Fibroblast of upper back skin (primary cell): ENCODE measurements at places on chromosomes 5 and 9.

DNA sequence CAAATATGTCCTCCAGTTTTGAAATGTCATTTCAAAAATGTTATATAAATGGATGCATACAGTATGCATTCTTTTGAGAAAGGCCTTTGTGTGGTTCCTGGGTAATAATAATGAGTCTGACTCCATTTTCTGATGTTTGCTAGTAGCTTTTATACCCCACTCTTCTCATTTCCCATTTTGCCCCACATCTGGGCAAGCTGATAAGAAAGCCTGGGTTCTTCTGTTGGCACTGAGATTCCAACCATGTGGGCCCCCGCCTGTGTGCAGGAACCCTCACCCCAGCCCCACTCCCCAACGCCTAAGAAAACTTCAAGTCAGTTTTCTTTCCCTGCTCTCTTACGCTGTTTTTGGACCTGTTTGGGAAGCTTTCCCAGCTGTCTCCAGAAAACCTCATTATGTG is 89.4 kb downstream of the SNX18 start:
- DNase-seq: no peak

GRCh38 chr5:84430863-84431663 is 46.4 kb upstream of the EDIL3 start:
- no peak for DNase-seq

DNA sequence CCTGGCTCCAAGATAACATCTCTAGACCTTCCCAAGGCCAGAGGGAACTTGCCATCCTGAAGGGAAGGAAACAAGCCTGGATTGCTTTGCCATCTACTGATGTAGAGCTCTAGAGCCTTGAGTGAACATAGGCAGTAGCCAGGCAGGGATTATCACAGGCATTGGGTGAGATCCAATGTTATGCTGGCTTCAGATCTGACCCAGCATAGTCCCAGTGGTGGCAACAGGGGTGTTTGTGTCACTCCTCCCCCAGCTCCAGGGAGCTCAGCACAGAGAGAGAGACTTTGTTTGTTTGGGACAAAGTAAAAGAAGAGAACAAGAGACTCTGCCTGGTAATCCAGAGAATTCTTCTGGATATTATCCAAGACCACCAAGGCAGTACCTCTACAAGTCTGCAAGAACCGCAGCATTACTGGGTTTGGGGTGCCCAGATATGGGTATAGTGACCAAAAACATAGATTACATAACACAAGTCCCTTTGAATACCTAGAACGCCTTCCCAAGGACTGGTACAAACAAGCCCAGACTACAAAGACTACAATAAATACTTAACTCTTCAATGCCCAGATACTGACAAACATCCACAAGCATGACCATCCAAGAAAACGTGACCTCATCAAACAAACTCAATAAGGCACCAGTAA is 137.6 kb upstream of the DAPK1 start:
- no peak for DNase-seq

GRCh38 chr5:178434016-178434761 is 156.0 kb downstream of the COL23A1 start:
- no peak for DNase-seq

- DNase-seq: no peak
These were observed 87.4 kb downstream of the LMX1B start for GRCh38 chr9:126700903-126701812.

DNA sequence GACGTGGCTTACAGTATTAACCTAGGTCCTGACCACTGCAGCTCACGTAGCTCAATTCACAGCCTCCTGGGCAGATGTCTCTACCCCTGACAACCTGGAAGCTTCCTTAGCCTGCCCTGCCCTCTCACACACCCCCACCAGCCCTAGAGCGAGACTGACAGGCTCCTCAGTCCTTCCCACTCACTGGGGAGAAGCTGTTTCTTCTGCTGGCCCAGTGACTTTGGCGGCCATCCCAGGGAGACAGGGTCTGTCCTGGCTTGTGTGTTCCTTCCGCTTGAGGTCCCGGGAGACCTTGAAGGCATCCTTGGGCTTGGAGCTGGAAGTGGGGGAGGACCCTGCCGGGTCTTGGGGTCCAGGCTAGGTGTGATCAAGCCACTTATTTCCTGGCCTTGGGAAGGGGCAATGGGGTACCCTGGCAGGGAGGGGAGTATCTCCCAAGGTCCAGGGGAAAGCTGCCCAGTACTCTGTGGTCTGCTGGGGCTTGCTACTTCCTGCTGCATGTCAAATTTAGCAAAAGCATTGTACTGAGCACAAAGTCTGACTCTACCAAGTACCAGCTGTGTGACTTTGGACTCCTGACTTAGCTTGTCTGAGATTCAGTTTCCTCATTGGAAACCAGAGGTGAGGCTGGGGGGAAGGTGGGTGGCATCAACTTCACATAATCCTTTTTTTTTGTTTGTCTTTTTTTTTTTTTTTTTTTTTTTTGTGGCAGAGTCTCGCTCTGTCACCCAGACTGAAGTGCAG is 1.9 kb downstream of the MIGA2 start:
- no peak for DNase-seq

GRCh38 chr5:151086905-151087360 is 6.1 kb upstream of the TNIP1 start:
- DNase-seq: no peak

GRCh38 chr9:91427873-91428272 is 4.2 kb upstream of the NFIL3 start:
- DNase-seq: peak; percentile 71

DNA sequence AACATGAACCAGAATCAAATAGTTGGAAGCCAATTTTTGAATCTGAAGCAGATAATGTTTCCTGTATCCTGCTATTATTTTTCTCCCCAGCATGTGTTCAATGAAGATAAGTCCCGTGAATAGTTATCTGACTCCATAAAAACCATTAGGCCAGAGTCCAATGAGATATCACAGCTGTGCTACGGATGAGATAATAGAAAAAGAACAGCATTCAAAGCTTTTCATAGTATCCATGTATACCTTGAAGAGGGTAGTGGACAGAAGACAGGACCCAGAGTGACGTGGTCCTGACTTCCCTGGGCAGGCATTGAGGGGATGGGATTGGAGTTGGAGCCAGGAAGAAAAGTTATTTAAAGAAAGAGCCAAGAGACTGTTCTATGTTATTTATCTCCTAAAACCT is 50.7 kb upstream of the C6 start:
- DNase-seq: no peak

DNA sequence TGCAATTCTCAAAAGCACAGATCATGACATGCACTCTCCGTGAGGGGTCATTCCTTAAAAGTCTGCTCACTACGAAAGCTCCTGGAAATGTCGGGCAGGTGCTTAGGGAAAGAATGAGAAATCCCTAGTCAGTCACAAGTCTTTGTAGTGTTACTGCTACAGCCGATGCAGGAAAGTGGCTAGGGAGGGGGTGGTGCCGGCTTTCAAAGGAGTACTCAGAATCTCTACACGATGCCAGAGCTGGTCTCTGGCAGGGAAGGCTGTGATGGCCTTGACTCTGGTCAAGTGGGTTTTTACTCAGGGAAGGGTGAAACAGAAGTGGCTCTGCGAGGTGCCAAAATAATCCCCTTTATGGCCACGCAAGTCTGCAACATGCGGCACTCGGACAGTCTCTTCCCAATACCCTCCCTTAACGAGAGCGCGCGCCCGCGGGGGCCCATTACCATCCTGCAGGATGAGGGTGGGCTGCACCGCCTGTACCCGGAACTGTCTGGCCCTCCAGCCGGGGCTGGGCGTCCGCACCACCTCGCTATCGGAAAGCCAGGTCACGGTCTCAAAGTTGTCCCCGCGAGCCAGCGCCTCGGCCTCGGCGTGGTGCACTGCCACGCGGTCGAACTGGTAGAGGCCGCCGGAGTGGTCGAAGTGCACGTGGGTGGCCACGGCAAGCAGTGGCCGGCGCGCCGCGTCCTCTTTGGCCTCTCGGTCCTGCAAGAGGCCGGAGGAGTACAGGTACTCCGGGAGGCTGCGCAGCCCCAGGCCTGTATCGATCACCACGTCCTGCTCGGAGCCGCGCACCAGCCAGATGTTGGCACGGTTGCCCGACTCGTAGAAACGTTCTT is 956 bp downstream of the MBLAC2 start:
- DNase-seq: peak; percentile 5

- DNase-seq: no peak
These were observed 74.9 kb upstream of the PHYKPL start for GRCh38 chr5:178307267-178308045.

- DNase-seq: peak; percentile 65
These were observed 872.6 kb downstream of the DTWD2 start for GRCh38 chr5:118115791-118116190.
